ENCODE measurements at places on chromosomes 2 and 18.

- DNase-seq = no peak
Observed at GRCh38 chr2:154794406-154794805, 95.9 kb downstream of the KCNJ3 start.

- no peak for DNase-seq
Observed at GRCh38 chr2:200379481-200380090, 73.1 kb downstream of the SPATS2L start.

- peak; percentile 51 for DNase-seq
Observed at GRCh38 chr2:231926761-231927565, 767 bp upstream of the NPPC start.

GRCh38 chr2:112850588-112850987 lies 14.0 kb upstream of the IL1B start:
- no peak for DNase-seq

- no peak for DNase-seq
Observed at GRCh38 chr18:33470216-33470615, 29.7 kb upstream of the CCDC178 start.

DNA sequence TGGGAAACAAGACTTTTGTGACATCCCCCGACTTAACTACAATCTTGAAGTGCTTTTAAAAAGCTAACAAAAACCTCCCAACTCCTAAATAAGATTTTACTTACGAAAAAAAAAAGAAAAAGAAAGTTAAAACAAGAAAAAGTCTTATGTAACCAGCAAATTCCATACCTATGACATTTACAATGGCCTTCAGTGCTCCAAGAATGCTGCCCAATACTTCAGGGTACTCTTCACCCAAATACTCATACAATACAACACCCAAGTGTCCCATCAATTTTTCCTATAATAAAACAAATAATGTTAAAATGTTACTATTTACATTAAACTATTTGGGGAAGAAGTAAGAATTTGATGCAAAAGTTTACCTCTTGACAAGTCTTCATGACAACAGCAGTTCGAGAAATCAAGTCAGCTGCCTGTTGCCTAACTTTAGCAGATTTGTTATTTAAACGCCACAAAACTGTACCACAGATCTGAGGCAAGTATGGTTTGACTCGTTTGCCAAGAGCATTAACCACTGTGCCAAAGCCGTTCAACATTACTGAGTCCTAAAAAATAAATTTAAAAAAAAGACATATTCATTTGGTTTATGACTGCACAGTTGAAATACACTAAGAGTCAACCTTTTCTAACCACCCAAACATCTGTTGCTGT lies 34.8 kb downstream of the SF3B1 start:
- DNase-seq = no peak

DNA sequence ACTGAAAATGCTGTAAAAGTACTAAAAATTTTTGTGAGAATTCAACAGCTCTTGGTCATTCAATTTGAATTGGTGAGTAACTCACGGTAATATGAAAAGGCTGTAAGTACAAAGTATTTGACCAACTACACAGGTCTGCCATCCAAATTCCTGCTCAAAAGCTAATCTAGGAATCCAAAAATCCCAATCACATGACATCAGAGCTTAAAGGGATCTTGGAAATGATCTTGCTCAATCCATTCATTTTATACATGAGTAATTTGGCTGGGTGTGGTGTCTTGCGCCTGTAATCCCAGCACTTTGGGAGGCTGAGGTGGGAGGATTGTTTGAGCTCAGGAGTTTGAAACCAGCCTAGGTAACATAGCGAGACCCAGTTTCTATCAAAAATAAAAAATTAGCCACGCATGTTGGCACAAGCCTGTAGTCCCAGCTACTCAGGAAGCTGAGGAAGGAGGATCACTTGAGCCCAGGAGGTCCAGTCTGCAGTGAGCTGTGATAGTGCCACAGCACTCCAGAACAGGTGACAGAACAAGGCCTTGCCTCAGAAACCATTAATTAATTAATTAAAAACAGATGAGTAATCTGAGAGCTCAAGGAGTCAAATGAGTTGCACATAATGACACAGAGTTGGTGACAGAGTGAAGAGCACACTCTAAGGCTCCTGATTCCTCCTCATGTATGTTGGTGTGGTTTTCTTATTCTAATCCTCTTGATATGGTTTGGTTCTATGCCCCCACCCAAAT lies 19.8 kb downstream of the SPIRE1 start:
- DNase-seq = no peak

GRCh38 chr2:66495788-66496640 lies 61.1 kb downstream of the MEIS1 start:
- no peak for DNase-seq

- DNase-seq = peak; percentile 11
Observed at GRCh38 chr2:128489526-128490273, 171.0 kb upstream of the HS6ST1 start.

- DNase-seq = no peak
Observed at GRCh38 chr2:106282462-106283170, 88.5 kb upstream of the UXS1 start.

DNA sequence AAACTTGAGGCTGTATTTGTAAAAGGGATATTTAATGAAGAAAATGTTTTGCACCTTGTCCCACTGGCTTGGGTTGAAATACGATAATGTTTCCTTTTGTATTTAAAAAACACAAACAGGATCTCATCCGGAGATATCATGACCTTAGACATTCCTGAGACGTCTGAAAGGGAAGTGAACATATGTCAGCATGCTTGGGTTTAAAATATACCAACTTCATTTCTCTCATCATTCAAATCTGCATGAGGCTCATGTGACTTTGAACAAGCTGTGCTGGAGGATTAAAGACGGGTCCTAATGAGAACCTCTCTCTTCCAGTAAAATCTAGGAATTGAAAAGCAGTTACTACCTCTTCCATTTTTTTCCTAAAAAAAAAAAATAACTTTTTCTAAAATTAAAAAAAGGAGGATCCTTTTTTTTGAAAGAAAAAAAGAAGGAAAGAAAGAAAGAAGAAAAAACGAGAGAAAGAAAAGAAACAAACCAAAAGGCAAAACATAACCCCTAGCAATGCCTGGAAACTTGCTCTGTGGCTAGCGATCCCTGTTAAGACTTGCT lies 106.8 kb upstream of the ZFP36L2 start:
- no peak for DNase-seq

DNA sequence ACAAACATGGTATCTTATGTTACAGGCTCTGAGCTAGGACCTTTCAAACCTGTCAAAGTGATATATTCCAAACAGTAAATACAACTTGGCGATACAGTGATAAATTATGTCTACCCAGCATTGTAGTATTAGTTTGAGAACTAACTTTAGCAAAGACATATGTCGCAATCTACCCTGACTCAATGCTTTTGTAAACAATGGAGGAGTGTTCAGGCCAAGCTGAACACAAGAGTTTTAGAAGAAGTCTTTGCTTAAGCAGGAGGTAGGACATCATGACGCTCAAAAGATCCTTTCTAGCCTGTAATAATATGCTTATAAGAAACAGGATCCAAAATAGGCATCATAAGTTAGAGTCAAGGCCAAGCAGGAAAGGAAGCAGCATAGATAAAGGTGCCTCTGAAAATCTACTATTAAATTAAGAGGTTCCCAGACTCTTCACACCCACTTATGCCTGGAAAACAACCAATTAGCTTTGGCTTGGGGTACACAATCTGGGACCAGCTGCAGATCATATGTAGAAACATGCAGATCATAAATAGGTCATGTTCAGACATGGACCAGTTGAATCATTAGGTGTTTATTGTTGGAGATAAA lies 132.5 kb downstream of the CSRNP3 start:
- DNase-seq = no peak

GRCh38 chr2:70356941-70357683 lies 55.2 kb upstream of the FAM136A start:
- DNase-seq = no peak

DNA sequence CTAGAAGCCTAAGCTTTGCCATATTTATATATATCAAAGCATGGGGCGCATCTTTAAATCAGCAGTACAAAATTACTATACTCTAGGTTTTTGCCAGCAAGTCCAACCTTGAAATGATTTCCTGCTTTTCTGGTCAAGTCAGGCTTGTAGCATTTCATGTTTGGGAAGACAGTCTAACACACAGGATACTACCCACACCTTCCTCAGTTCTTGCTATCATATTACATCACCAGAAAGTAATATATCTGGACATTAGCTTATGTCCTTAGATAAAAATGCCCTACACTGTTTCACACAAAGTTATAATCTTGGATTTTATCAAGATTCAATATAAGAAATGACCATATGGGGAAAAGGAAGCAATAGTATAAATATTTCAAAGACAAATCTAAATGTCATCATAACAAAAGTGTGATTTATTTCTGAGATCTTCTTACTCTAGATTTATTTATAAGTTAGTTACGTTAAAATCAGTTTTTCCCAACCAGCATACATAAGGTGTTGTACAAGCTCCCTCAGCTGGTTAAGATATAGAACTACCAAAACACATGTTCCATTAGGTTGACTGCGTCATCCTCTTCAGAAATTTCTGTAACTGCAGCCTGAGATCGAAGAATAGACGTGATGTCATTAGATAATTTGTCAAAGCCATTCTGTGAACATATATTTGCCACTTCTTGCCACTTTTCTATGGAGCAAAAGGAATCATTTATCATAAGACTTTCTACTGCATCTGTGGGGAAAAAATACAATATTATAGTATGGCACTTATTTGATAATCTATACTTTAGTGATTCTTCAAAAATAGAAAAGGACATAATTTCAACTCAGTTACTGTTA lies 56.6 kb downstream of the CLHC1 start:
- no peak for DNase-seq

Data from activated naive CD4-positive, alpha-beta T cell treated with anti-CD3 and anti-CD28 coated beads, Interleukin-2, amount 50 U/mL, for 72 hours (primary cell).